ENCODE measurements at places on chromosomes 1 and 21. TPM values are rescaled to one million over a fixed set of nuclear protein-coding genes. Genes with fewer than 3 reads are reported as not detected.

Gene PTGER3
- under 0.01 TPM for total RNA-seq

Gene ASCL5
- total RNA-seq: not detected

Gene TMEM240
- total RNA-seq: 2.9 TPM

Gene PRKAA2
- total RNA-seq: 0.89 TPM

Gene LCE2C
- total RNA-seq: not detected

Gene TRIM67
- not detected for total RNA-seq

Gene TRPM2
- total RNA-seq: not detected

Gene SPRR1A
- total RNA-seq: not detected

Gene CLEC20A
- total RNA-seq: not detected

Gene TSPAN1
- not detected for total RNA-seq

Gene NBPF14
- 42.2 TPM for total RNA-seq

Gene MMEL1
- total RNA-seq: not detected

Data from smooth muscle cell of the umbilical artery (primary cell).